ENCODE measurements at places on chromosomes 6 and 20.

DNA sequence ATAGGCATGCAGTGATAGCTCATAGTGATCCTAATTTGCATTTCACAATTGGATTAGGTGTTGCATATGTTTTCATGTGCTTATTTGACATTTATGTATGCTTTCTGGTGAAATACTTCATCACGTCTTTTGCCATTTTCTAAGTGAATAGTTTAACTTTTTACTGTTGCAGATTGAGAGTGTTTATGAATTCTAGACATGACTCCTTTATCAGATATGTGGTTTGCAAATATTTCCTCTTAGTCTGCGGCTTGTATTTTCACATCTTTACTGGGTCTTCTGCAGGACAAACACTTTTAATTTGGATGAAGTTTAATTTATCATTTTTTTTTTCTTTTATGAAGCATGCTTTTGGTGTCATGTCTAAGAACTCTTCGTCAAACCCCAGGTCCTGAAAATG is 39.2 kb downstream of the CCN2 start:
- no peak for DNase-seq

DNA sequence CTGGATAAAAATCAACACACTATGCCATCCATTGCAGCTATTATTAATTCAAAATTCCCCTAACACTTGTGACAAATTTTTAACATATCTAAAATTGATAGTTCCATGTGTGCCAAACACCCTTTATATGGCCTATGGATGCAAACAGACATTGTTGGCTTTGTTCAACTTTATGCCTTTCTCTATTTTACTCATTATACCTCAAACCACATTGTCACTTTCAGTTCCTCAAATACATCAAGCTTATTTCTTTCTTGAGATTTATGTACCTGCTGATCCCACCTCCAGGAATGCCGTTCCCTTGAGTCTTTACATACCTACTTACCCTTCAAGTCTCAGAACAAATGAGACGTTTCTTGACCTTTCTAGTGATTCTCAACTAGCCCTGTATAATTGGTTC is 193.5 kb upstream of the PLN start:
- no peak for DNase-seq

GRCh38 chr6:124854338-124854922 is 107.8 kb upstream of the RNF217 start:
- DNase-seq = no peak

GRCh38 chr6:112667427-112667826 is 320.3 kb downstream of the RFPL4B start:
- no peak for DNase-seq

- DNase-seq = no peak
These were observed 372.9 kb downstream of the SAMD5 start for GRCh38 chr6:147881432-147881831.

DNA sequence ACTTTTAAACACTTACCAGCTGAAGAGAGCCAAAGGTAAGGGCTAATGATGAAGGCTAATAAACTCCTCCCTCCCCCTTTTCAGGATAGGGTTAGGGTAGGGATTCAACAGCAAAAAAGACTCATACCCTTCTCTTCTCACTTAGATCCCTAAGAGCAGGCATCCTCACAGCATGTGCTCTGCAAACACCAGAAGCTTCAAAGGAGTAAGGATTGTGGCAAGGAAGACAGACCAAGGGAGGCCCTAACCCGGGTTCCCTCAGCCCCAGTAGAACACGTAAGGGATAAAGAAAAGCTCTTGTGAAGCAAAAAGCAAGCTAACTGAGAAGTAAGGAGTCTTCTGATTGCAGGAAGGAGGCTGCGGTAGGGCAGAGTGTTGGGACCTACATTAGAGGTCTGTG is 11.6 kb downstream of the MAP3K7 start:
- no peak for DNase-seq

GRCh38 chr6:170162775-170163404 is 128.0 kb downstream of the DLL1 start:
- DNase-seq = no peak

DNA sequence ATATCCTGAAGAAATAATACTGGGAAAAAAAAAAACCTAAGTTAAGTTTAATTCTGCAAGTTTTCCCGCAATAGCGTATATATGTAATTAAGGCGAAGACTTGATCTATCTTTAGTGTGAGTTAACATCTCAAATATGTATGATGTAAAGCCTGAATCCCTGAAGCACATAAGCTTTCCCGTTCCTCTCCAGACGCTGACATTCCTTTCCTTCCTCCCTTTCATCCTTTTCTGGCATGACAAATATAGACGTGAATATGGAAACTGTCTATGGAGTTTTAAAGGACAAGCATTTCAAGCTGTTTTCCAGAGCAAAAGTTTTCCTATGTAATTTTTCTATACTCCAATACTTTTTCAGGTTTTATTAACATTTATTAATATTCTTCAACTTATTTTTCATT is 637.0 kb downstream of the COL12A1 start:
- DNase-seq = no peak

GRCh38 chr6:41538556-41539182 is 7.5 kb upstream of the FOXP4 start:
- no peak for DNase-seq

- DNase-seq = peak; percentile 73
These were observed 35.2 kb downstream of the NDUFAF5 start for GRCh38 chr20:13819885-13820645.
